Activated CD4-positive, alpha-beta T cell treated with anti-CD3 and anti-CD28 coated beads, Interleukin-2, amount 50 U/mL, for 24 hours (primary cell): ENCODE measurements at places on chromosomes 3 and 15.

DNA sequence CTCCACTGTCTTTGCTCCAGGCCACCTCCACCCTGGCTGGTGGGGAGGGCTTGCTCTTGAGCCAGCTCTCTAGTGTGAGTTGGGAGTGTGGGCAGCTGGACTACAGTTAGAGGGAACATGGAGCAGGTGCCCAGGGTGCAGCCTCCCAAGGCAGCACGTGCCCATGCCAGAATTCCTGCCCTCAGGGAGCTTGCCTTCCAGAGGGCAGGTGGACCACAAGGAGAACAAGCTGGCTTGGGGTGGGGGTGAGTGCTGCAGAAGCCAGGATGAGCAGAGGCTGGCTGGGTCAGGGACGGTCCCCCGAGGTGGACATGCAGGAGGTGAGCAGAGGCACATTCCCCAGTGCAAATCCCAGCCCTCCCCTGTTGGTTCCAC, 89.5 kb downstream of the VGLL4 start:
- DNase-seq = no peak

DNA sequence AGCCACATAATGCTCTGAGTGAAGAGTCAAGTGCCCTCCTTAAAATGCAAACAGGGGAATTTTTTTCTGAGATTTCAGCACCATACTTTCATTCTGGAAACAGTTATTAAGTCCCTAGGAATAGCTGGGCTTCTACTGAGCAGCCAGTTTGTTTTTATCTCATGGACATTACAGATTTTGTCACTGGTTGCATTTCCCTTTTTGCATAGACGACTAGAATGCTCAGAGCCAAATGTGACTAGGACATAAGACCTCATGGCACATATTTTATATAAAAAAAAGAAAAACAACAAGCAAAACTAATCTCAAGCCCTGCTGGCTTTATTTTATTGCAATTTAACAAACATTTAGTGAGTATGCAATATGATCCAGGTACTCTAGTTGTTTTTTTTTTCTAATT, 112.7 kb upstream of the NANOGP8 start:
- no peak for DNase-seq

DNA sequence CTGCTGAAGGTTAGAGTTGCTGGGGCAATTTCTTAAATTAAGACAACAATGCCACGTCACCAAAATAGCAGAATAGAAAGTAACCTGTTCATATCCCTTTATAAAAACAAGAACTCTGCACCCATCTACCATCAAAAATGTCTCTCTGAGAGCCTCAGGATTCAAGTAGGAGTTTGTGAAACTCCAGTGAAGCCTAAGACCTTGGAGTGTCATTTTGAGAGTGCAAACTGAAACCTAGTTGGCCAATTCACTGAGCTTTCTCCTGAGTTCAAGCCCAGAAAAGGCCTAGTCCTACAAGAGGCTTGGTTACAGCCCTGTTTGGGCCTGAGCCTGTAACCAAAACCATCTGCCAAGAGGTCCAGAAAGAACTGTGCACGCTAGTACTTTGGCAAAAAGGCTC, 335.1 kb downstream of the EFHB start:
- no peak for DNase-seq

GRCh38 chr3:167941234-167941995, 154.3 kb downstream of the GOLIM4 start:
- DNase-seq = no peak

DNA sequence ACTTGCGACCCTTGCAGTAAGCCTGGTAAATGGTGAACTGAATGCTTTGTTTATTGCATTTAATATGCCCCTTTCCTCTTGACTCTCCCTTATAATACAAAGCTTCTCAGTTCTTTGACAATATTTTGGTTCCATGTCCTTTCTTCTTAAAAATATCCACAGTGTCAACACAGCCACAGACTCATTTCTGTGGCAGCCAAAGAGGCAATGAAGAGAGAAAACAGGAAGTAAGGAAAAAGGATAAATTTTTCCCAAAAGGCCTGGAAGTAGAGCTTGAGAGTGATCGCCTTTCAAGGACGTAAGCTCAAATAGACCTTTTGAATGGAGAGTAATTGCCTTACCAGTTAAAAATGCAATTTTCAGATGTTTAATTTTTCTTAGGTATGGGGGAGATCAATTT, 59.4 kb downstream of the PEX5L start:
- DNase-seq = no peak

GRCh38 chr15:79595995-79596622, 164.0 kb downstream of the MINAR1 start:
- DNase-seq = no peak

DNA sequence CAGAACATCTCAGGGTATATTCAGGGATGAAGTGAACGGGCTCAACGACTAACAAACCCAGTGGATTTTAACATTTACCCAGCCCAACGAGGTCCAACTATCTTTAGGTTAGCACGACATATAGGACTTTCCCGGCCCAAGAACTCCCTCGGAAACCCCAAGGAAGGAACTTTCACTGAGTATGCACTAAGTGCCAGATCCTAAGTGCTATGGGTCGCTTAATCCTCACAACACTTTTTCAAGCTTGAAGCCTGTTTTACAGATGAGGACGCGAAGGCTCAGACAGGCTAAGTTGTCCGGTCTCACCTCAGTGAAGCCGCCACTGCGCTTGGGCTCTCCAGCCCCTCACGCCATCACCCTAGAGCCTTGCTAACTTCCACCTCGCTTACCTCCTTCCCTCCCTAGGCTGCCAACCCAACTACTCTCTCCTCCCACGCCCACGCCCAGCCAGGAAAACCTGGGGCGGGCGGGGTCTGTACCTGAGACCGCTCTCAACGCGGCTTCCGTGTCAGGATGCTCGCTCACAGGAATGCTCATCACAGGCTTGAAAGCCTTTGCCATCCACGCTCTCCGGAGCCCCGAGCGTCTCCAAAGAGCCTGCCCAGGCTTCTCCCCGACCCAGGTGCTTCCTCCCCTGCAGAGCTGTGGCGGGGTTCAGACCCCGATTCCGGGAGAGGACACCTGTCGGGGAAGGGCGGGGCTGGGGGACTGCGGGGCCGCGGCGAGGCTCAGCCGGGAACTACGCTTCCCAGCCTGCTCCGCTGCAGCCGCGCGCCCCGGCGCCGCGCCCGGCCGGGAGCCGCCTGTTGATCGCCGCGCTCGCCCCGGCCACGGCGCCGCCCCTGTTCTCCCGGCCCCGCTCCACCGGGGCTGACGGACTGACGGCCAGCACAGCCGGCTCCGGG, at the start of gene TMOD2:
Gene TMOD2, plus strand, starts transcription at position 806 of the 905 bp plus-strand sequence. CDS start 14,845 bp downstream, outside the sequence.
- DNase-seq = no peak

GRCh38 chr15:93152360-93152759, 63.3 kb upstream of the RGMA start:
- DNase-seq = no peak

- no peak for DNase-seq
Observed at GRCh38 chr3:12556314-12556689, 585 bp upstream of the MKRN2 start.

- DNase-seq = no peak
Observed at GRCh38 chr15:39642011-39642640, 61.2 kb downstream of the THBS1 start.

GRCh38 chr15:40471808-40472150, 995 bp downstream of the CHST14 start:
- no peak for DNase-seq

- no peak for DNase-seq
Observed at GRCh38 chr15:71807125-71807629, 3.2 kb upstream of the NR2E3 start.

- no peak for DNase-seq
Observed at GRCh38 chr3:12307136-12307535, 18.3 kb downstream of the PPARG start.

DNA sequence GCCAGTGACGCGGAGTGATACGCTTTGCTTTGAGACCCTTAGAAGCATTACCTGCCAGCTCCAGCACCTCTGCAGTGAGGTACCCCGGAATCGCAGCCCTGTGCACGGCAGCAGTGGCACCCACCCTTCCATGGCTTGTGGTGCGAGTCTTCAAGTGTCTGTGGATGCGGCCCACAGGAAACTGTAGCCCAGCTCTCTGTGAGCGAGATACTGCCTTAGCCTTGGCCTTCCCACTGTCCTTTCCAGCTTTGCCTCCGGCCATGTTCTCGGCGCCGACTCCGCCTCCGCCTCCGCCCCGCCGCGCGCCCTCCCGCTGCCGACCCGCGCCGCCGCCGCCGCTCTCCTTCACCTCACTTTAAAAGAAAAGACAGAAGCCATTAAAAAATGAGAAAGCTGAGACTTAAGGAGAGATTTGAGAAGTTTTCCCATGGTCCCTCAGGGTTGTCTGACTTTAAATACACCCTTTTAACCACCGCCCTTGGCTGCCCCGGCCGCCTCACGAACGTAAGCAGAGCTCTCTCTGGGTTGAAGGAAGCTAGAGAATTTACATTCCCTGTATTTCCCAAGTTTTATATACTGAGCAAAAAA, 78.5 kb upstream of the FAM174B start:
- no peak for DNase-seq

GRCh38 chr15:85479071-85479647, 98.8 kb downstream of the AKAP13 start:
- DNase-seq = no peak

DNA sequence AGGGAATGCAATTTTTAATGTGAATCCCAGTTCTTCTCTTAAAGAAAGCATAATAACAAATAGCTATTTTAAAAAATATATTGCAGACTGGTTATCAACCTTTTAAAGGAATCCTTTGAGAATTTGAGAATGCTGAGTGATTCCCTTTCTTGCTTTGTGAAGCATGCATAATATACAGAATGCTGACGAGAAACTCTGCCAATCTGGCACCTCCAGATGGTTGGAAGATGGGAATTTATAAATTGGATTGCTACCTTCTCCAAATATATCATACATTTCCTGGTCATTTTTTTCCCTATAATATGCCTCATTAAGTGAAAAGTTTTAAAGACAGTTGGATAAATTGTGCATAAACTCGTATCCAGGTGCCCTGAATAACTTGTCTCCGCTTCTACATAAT, 333.9 kb upstream of the ARPP21 start:
- DNase-seq = no peak

- DNase-seq = no peak
Observed at GRCh38 chr3:87311309-87311708, 34.9 kb upstream of the POU1F1 start.

- DNase-seq = no peak
Observed at GRCh38 chr3:154324919-154325318, 632 bp upstream of the DHX36 start.

GRCh38 chr15:60520825-60521368, 42.0 kb upstream of the ICE2 start:
- DNase-seq = peak; percentile 61

DNA sequence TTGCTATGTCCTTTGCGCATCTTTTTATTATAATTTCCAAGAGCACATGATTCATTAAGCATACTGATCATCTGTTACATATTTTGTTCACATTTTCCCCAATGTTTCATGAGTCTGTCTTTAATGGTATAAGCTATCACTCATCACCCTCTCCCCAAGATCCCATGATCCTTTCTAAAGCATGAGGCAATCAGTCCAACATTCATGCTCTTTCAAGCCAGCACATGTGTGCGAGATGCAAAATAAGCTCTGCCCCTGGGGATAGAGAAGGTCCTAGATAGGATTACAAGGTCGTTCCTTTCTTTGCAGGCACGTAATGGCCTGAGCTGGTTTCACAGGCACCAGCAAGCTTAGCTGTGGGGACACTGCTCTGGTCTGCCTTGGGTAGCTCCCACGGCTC, 32.2 kb upstream of the B3GNT5 start:
- no peak for DNase-seq

DNA sequence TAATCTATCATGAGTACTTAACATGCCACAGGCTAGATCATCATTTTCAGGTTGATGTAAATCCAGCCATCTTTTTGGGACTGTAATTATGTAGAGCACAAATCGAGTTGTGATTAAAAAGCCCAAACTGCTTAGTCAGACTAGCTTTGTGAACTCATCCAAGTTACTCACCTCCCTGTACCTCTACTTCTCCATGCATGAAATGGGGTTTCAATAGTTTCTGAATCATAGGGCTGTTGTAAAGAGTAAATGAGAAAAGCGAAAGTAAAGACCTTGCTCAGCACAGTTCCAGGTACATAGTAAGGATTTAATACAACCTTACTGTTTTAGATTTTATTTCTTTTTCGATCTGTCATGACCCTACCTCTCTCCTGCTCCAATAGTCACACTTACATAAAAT, 85.6 kb upstream of the GAP43 start:
- no peak for DNase-seq

GRCh38 chr15:76932135-76932966, 802 bp downstream of the RCN2 start:
- DNase-seq = no peak

GRCh38 chr3:18237251-18238005, 187.7 kb downstream of the SATB1 start:
- DNase-seq = no peak

DNA sequence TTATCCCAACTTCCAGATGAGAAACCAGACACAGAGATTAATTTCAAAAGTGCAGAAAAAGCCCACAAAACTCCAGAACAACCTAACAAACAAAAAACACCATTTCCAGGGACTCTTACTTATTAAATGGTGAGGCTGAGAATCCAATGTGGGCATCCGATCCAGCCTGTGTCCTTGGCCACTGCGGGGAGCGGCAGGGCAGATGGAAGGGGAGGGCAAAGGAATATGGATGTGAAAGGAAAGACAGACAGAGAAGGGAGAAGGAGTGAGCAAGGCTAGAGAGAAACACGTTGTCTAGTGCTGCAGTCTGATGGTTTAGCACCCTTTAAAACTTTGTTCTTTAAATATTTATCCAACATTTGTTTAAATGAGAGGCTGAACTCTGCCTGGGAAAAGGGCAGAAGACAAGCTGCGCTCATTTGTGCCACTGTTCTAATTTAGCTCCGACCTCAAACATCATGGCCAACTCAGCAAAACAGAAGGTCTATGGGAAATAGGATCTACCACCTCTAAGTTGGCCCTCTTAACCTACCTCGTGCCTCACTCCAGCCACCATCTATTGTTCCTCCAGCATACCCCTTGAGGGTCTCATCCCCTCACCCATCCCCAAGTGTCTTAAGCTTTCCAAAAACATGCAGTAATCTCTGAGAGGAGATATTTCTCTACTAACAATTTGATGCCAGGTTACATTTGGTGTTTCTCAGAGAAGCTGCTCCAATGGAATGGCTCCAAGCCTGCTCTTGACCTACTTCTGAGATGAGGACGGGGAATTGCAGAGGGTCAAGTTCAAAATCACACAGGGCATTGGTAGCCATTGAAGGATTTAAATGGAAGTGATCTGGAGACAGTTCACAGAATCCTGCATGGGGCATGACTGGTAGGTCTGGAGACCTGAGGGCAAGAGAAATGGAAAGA, 77.4 kb downstream of the CD47 start:
- no peak for DNase-seq

DNA sequence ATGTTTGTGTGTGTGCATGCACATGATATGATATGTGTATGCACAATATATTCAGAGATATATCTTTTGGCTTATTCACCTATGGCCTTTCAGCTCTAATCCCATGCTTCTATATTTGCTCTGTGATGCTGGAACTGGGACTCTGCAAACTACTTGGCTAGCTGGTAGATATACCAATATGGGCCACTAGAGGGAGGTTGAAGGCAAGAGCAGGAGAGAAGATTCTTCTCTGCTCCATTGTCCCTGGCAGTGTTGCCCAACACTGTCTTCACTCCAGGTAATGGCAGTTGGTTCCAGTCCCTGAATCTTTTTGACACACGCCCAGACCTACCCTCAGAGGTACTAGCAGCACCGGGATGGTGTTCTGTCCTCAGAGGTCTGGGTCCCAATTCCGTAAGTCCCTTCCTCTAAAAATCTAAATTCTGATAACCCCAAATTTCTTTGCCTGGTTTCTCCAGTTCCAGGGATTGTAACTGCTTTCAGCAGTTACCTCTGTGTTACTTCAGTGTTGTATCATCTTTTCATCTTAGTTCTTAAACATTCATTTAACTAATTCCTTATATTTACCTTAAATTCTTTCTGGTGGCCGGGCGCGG, 44.7 kb downstream of the GTPBP8 start:
- peak; percentile 33 for DNase-seq
